Epithelial cell of alveolus of lung (primary cell): ENCODE measurements at places on chromosomes 1 and 21. TPM values are rescaled to one million over a fixed set of nuclear protein-coding genes. Genes with fewer than 3 reads are reported as not detected.

MIXL1 gene
- not detected in 2 replicates for total RNA-seq

BNIPL gene
- total RNA-seq: 0.13 and 2.3 TPM in 2 replicates

GUCA2B gene
- total RNA-seq: not detected in 2 replicates

OR6K6 gene
- total RNA-seq: not detected in 2 replicates

BARHL2 gene
- not detected in 2 replicates for total RNA-seq

EXOSC10 gene
- total RNA-seq: 28.8 and 40.1 TPM in 2 replicates

SRGAP2 gene
- total RNA-seq: 38.1 and 41.4 TPM in 2 replicates

FUCA1 gene
- total RNA-seq: 6.2 and 10.7 TPM in 2 replicates

KRTAP19-3 gene
- not detected in 2 replicates for total RNA-seq

FABP3 gene
- 109 TPM in 1 of 2 replicates, not detected in the other for total RNA-seq

RHOU gene
- total RNA-seq: 2.7 and 10.1 TPM in 2 replicates

CACNA1E gene
- total RNA-seq: not detected in 2 replicates

TRIM63 gene
- not detected in 2 replicates for total RNA-seq

UBE2Q1 gene
- 18.0 and 22.7 TPM in 2 replicates for total RNA-seq

RGL1 gene
- total RNA-seq: 12.3 and 21.4 TPM in 2 replicates

SPRR2G gene
- total RNA-seq: not detected in 2 replicates

LY9 gene
- not detected in 2 replicates for total RNA-seq

LCE1F gene
- total RNA-seq: not detected in 2 replicates

RXRG gene
- total RNA-seq: under 0.01 TPM in 1 of 2 replicates, not detected in the other

SPRR4 gene
- not detected in 2 replicates for total RNA-seq

GNAT2 gene
- total RNA-seq: 0.32 TPM in 1 of 2 replicates, not detected in the other

KIF26B gene
- total RNA-seq: 2.3 and 2.7 TPM in 2 replicates

EPHB2 gene
- 22.4 and 97.9 TPM in 2 replicates for total RNA-seq

KRTAP11-1 gene
- not detected in 2 replicates for total RNA-seq

CYYR1 gene
- 1.4 and 4.2 TPM in 2 replicates for total RNA-seq

PGLYRP4 gene
- total RNA-seq: not detected in 2 replicates

STRIP1 gene
- 14.6 and 17.1 TPM in 2 replicates for total RNA-seq

OR14I1 gene
- not detected in 2 replicates for total RNA-seq

OR2M3 gene
- total RNA-seq: not detected in 2 replicates

GNG4 gene
- total RNA-seq: 0.78 TPM in 1 of 2 replicates, not detected in the other

B3GALT6 gene
- 31.2 and 33.3 TPM in 2 replicates for total RNA-seq

CELA2A gene
- total RNA-seq: not detected in 2 replicates

TNN gene
- 0.08 TPM in 1 of 2 replicates, not detected in the other for total RNA-seq

ADORA3 gene
- total RNA-seq: not detected in 2 replicates

RPE65 gene
- total RNA-seq: 0.32 TPM in 1 of 2 replicates, not detected in the other

HSPA6 gene
- total RNA-seq: 0.39 TPM in 1 of 2 replicates, not detected in the other

ETV3L gene
- total RNA-seq: not detected in 2 replicates

PARP1 gene
- 78.3 and 135 TPM in 2 replicates for total RNA-seq

HORMAD1 gene
- total RNA-seq: 0.26 TPM in 1 of 2 replicates, not detected in the other

CFHR2 gene
- not detected in 2 replicates for total RNA-seq

CYP2J2 gene
- total RNA-seq: 1.0 and 1.4 TPM in 2 replicates

GJA9 gene
- not detected in 2 replicates for total RNA-seq

TRIM46 gene
- total RNA-seq: 3.6 and 6.4 TPM in 2 replicates

HAO2 gene
- not detected in 2 replicates for total RNA-seq

CFAP45 gene
- 0.48 and 0.65 TPM in 2 replicates for total RNA-seq
